ENCODE measurements at places on chromosomes 16 and 17.

GRCh38 chr16:84585886-84586285, 32.0 kb downstream of the COTL1 start:
- DNase-seq: no peak

GRCh38 chr17:15651583-15652110, 32.1 kb upstream of the FBXW10B start:
- peak; percentile 97 for DNase-seq

- DNase-seq: no peak
Observed at GRCh38 chr17:66025551-66025950, 166.4 kb downstream of the CEP112 start.

DNA sequence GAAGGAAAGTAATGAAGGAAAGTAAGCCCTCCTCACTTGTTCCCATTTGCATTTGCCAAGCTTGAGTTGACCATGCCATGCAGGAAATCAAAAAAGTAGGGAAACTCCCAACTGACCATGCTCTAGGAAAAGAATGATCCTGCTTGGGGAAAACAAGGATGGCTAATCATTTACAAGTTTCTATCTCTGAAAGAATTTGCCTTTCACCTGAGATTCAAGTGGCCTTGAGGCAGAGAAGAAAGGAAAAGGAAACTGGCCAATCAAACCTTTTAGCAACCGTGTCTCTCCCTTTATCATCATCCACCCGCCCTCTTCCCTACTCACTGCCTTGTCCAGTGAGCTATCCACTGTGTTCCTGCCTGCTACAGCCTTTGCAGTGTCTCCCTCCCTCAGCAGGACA, 757.2 kb upstream of the SOX9 start:
- DNase-seq: no peak

GRCh38 chr16:71912534-71913275, 17.4 kb downstream of the IST1 start:
- DNase-seq: no peak

DNA sequence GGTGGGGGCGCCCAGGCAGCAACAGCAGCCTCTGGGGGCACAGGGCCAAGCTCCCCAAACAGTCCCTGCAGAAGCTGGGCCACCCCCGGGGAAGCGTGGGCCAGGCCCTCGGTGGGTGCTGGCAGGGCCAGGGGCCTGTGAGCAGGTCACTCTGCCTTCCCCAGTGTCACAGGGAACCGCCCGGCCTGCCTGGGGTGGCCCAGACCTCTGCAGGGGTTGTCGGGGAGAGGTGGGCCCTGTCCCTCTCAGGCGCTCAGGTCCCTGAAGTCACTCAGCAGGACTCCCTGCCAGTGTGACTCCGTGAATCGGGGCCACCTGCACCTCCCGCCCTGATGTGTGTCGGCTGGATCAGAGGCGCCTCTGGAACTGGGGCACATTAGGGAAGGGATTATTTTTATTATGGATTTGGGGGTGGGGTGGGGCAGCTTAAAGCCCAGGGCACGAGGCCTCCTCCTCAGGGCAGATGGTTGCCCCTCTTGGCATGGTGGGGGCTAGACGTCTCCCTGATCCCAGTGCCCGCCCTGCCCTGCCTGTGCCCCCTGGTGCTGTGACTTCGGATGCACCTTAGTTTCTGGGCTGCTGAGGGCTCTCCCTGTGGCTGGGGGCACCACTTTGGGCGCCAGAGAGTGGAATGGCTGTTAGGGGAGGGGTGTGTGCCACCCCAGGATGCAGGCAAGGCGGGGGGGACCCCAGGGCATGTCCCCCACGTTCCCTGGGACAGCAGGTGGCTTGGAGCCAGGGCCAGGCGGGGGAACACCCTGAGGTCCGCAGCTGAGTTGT, 1.2 kb upstream of the GNG13 start:
- DNase-seq: no peak

GRCh38 chr17:48247038-48247437, 139.5 kb downstream of the SNX11 start:
- no peak for DNase-seq

GRCh38 chr16:84479716-84480450, 24.6 kb downstream of the MEAK7 start:
- no peak for DNase-seq

DNA sequence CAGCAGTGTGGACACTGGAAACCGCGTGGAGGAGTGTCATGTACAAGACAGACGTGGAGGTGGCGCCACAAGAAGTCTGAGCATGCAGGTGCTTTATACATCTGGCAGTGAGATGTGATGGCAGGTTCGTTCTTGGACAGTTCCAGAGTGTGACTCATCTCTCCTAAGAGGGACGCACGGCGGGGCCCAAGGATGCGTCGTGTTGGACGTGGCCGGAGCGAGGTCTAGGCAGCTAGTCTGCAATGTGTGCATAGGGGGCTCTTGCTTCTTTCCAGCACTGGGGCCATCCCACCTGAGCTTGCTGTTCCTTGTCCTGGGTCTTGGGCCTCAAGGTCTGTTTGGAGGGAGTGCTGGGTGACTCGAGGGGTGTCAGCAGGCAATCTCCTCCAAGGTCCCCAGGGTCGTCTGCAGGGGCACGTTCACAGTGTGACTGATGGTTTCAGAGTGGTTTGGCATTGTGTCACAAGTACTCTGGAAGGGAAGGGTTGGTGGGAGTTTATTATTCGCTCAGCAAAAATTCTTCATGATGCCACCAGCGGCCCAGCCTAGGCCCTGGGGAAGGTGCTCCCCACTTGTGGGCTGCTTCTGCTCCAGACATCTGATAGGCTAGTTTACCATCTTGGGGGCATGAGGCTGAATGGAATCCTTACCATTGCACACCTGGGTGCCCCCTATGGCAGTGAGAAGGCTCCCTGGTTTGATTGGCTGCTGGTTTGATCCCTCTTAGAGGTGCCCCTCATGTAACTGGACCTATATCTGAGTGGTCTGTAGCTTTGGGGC, 22.1 kb downstream of the SPACA3 start:
- DNase-seq: no peak

GRCh38 chr17:73838815-73839214, 194.6 kb upstream of the SDK2 start:
- DNase-seq: no peak

- DNase-seq: no peak
Observed at GRCh38 chr16:23949630-23950290, 114.0 kb downstream of the PRKCB start.

DNA sequence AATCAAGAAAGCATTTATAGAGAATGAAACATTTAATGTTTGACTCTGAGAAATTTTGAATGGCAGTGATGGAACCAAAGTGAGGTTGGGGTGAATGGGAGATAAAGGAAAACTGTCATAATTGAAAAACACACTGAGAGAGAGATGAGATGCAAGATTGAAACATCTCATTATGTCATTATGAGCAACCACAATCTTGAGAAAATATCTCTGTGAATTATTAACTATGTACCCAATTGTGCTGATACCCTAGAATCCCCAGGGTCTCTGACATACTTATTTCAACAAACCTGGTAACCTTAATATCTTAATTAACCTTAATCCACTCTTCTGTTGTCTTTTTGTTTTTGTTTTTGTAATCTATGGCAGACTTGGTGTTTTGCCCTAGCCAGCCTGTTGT, 143.5 kb upstream of the HLF start:
- no peak for DNase-seq

DNA sequence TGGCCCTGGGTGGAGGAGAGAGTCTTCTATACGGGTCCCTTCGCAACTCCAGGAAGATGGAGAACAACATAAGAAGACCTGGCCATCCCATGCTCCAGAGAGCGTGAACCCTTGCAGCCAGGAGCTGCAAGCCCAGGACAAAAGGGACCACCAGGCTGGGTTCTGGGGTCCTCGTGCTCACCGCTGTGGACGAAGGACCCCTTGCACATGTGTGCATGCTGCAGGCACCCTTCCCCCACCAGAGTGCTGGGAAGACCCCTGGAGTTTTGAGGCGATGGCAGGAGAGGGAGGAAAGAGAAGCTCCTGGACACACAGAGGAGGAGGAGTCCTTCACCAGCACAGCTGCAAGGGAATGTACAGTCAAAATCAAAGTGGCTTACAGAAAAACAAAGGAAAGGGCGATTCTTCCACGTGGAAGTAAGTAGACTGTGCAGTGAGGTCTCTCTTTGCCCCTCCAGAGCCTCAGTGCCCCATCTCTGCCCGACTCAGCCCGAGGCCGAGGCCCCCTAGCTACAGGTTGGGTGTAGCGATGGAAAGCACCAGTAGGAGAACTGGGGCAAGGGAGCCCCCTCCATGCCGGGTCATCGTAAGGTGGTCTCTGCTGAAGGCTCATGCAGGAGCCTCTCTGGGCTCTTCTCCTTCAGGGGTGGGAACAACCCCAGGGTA, 51.3 kb downstream of the PIMREG start:
- no peak for DNase-seq

GRCh38 chr17:58684003-58684402, 7.8 kb downstream of the TEX14 start:
- DNase-seq: no peak

- DNase-seq: no peak
Observed at GRCh38 chr17:18156976-18157280, 26.7 kb upstream of the ALKBH5 start.

- DNase-seq: no peak
Observed at GRCh38 chr16:88005181-88005581, 53.9 kb downstream of the BANP start.

- DNase-seq: no peak
Observed at GRCh38 chr17:7133916-7134315, 19.3 kb upstream of the ASGR2 start.

- no peak for DNase-seq
Observed at GRCh38 chr16:85991425-85991824, 92.5 kb downstream of the IRF8 start.

GRCh38 chr17:18157354-18157985, 26.2 kb upstream of the ALKBH5 start:
- no peak for DNase-seq

DNA sequence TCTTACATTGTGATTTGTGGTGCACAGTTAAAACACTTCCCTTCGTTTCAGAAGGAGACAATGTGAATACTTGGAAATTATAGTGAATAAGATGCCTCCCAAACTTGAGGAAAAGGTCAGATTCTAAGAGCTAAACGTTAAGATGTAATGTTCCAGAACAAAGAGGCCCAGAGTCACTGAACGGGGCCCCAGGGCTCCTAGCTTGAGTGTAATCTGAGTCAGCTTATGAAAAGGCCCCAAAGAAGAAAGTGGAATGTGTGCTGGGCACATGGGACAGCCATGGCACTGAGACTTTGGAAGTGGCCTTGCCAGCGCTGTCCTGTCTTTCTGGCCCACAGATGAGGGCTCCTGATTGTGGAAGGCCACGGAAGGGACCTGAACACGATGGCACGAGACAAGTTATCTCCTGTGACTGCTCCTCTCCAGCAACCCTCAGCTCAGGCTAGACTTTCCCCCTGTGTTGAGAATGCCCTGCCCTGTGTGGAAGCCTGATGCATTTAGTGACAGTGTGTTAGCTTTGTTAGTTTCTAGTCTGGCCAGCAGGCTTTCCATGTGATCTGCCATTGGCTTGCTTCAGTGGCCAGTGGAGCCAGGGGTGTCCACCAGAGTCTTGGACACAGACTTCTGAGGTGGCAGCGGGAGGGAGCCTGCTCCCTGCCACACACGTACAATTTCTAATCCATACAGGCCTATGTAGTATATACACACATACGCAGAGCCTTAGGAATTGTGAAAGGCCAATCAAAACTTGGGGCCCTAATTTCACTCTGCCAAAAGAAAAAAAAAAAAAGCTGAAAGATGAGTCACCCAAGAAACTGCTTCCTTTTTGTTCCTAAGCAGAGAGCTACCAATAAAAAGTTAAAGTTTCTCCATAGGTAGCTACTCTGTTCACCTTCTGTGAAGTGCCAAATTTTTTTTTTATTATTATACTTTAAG, 13.1 kb downstream of the SPATA33 start:
- no peak for DNase-seq

- DNase-seq: no peak
Observed at GRCh38 chr17:72119077-72119872, 1.5 kb upstream of the SOX9 start.

GRCh38 chr16:10613785-10614485, 33.5 kb upstream of the EMP2 start:
- no peak for DNase-seq
